Omental fat pad (tissue), 4 donors: ENCODE measurements at places on chromosomes 6 and 20.

- DNase-seq, result no peak
These were observed 63.7 kb upstream of the CD2AP start for GRCh38 chr6:47413752-47414422.

DNA sequence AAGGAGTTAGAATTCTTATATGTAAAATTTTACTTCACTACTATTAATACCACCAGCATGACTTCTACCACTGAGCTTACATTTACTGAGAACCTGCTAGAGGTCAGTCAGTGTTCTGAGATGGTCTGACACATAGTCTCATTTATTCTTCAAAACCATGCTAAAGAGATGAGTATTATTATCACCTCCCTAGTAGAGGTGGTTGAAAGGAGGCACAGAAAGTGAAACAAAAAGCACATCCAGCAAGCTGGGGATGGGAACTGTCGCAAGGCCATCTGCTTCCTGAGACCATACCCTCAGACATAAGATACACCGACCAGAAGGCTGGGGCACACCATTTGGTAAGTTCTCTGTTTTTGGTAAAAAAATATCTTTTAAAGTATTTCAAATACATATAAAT lies 137.7 kb downstream of the INSM1 start:
- no peak for DNase-seq

DNA sequence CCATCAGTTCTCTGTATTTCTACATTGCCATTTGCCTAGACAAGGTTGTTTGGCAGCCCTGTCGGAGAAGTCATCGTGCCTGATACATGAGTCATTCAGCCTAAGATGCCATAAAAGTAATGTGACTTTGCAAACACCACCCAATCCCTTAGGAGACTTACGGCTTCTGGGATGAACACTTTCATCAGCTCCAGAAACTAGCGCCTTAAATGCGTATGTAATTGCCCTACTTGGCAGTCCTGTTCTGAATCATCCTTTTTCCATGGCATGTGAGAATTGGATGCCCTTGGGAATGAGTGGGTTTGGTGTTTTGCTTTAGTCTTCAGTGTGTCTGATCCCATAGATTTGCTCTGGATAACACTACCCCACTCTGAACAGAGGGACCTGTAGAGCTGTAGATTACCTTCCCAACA lies 158.5 kb downstream of the SASH1 start:
- DNase-seq, result no peak

GRCh38 chr6:52423448-52423847 lies 3.3 kb downstream of the EFHC1 start:
- no peak for DNase-seq

- no peak for DNase-seq
These were observed 67.7 kb downstream of the SYNJ2 start for GRCh38 chr6:158049055-158050028.

GRCh38 chr6:3740551-3741476 lies 10.7 kb downstream of the PXDC1 start:
- no peak for DNase-seq

DNA sequence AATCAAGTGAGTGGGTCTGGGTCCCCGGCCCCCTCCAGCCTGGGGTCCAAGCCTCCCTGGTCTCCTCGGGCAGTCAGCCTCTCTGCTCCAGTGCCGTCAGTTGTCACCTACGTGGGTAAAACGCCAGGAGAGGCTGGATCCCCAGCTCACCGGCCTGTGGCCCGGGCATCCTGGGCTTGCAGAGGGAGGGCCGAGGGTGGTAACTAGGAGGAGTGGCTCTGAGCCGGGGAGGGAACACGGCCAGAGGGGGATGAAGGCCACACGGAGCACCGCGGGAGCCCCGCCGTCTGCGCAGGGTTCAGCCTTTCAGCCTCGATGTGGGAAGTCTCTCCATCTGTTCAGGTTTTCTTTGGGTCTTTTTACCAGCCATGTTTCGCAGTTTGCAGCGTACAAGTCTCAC lies 29.5 kb upstream of the BHLHE23 start:
- no peak for DNase-seq

DNA sequence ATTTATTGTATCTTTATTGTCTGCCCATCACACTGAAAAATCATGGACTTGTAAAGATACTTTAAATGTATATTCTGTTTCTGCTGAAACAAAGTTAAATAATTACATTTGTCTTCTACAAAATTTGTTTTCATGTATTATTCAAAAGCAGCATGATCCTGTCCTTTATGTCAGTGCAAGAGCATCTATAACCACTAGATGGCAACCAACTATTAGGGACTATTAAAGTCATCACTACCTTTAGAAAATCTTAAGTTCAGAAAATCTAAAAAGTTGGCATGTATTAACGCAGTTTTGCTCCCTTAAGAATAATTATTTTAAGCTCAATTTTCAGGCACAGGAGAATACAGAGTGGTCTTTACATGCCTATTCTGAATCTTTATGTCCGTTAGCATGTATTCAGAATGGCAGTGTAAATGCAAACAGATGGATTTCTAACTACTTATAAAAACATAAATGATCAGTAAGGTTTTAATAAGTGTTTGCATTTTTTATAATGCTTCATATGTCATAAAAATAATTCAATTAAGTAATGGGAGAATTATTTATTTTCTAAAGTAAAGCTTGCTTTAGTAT lies 17.8 kb downstream of the TMEM30A start:
- DNase-seq, result no peak

DNA sequence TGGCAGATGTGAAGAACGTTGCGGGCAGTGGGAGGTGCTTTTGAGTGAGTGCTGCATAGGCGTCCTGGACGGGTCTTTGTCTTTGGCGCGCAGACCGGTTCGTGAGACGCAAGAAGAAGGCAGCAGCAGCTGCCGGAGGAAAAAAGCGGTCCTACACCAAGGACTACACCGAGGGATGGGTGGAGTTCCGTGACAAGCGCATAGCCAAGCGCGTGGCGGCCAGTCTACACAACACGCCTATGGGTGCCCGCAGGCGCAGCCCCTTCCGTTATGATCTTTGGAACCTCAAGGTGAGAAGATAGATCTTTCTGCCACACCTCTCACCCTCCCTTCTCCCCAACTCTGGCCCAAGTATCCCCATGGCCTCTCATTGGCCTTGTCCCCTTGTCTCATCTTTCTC lies 1.1 kb downstream of the ABT1 start:
- no peak for DNase-seq

DNA sequence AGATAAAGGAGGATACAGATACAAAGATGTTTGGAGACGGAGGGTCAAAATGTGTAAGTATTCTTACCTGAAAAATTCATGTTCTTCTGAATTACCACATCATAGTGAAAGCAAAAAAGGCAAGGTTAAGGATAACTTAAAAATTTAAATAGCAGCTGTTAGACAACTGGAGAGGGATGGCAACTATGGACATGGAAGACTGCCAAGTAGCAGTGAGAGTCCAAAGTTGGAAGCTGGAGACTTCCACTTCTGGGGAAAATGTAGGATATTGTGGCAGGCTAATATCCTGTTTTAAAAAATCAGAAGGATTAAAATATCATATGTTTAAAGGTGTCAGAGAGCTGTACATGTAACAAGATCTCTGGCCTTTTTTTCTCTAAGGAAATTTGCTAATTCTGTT lies 29.8 kb downstream of the SYCP2 start:
- no peak for DNase-seq

DNA sequence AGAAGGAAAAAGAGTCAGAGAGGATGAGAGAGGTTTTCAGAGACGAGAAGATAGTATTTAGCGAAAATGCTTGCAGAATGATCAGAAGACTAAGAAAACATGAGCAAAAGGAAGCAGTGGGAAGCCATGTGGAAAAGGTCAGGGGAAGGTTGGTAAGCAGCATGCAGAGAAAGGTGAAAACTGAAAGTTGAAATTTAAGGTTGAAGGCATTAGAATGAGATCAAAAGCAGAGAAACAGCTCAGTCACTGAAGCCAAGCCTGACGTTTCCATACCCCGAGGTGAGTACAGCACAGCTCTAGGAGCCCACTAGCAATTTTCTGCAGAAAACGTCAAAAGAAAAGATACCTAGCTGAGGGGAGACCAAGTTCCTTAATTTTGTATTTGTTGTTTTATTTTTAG lies 19.1 kb upstream of the TFB1M start:
- no peak for DNase-seq
